ENCODE measurements at places on chromosomes 5 and 9.

GRCh38 chr5:161547738-161548486 lies 1.4 kb upstream of the GABRB2 start:
- no peak overlapping the region for H3K4me3 ChIP-seq
- no peaks in the 10 kb centered on the region for H3K27me3 ChIP-seq
- DNase-seq = no peak
- H3K36me3 ChIP-seq = no peaks in the 10 kb centered on the region
- H3K4me1 ChIP-seq = no peaks in the 10 kb centered on the region

DNA sequence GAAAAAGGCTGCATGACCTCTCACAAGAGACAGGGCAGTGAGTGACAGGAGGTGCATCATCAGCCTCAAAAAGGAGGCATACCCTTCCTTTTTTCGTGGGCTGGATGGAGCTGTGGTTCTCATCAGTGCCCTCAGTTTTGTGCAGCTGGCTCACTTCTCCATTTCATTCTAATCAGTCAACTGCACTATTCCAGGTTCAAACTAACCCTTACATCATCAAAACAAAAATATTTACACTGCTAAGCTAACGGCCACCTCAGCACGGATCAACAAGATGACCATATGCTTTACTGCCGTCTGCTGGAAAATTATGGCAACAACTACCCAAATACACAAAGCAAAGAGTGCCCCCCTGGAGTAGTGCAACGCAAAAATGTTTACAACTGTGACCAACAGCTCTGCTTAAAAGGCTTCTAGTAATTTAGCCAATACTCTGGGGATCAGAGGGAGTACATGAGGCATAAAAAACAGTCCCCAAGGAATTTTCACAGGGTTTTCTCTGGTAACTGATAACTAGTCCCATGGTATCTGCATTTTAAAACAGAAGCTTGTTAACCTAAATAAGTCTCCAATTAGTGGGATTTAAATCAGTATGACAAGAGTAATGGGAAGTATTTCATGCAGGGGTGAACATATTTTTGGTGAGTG lies 10.8 kb downstream of the KCNV2 start:
- no peaks in the 10 kb centered on the region for H3K4me1 ChIP-seq
- no peak overlapping the region for H3K27ac ChIP-seq
- H3K36me3 ChIP-seq = no peaks in the 10 kb centered on the region
- H3K4me3 ChIP-seq = no peak overlapping the region
- no peaks in the 10 kb centered on the region for H3K27me3 ChIP-seq
- DNase-seq = no peak

- H3K27ac ChIP-seq = no peak within 1 kb of the TSS
- H3K36me3 ChIP-seq = no peaks in the 10 kb centered on the region
- DNase-seq = peak; percentile 4
- no peaks in the 10 kb centered on the region for H3K4me1 ChIP-seq
These were observed at the start of gene MEGF10 for GRCh38 chr5:127290019-127290945. Gene MEGF10 (plus strand): TSS chr5:127290796. CDS start chr5:127331309, 40,513 bp downstream.

DNA sequence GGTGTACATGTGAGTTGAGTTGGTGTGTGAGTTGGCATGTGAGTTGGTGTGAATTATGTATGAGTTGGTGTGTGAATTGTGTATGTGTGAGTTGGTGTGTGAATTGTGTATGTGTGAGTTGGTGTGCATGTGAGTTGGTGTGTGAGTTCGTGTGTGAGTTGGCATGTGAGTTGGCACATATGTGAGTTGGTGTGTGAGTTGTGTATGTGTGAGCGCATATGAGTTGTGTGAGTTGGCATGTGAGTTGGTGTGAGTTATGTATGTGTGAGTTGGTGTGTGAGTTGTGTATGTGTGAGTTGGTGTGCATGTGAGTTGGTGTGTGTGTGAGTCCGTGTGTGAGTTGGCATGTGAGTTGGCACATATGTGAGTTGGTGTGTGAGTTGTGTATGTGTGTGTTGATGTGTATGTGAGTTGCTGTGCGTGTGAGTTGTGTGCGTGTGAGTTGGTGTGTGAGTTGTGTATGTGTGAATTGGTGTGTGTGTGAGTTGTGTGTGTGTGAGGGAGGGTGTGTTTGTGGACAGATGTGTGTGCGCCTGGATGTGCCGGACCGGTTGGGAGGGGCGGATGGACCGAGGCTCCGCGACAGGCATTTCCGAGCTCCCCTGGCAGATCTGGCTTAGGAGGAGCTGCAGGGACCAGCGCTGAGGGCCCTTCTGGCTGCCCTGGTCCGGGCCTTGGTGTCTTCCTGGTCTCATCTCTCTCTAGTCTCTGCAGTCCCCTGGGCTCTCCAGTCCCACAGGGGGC lies 162.5 kb upstream of the IER5L start:
- peaks cover 36% of the 10 kb centered on the region for H3K4me1 ChIP-seq
- H3K27ac ChIP-seq = no peak overlapping the region
- no peak overlapping the region for H3K4me3 ChIP-seq
- DNase-seq = no peak

GRCh38 chr5:74231697-74232096 lies 408.8 kb downstream of the ENC1 start:
- no peaks in the 10 kb centered on the region for H3K27me3 ChIP-seq
- no peak overlapping the region for H3K27ac ChIP-seq
- no peaks in the 10 kb centered on the region for H3K36me3 ChIP-seq

GRCh38 chr9:81686614-81687520 lies 2.5 kb downstream of the TLE1 start:
- H3K27me3 ChIP-seq = no peaks in the 10 kb centered on the region
- peaks cover 37% of the 10 kb centered on the region for H3K36me3 ChIP-seq
- peaks cover 44% of the 10 kb centered on the region for H3K4me1 ChIP-seq

DNA sequence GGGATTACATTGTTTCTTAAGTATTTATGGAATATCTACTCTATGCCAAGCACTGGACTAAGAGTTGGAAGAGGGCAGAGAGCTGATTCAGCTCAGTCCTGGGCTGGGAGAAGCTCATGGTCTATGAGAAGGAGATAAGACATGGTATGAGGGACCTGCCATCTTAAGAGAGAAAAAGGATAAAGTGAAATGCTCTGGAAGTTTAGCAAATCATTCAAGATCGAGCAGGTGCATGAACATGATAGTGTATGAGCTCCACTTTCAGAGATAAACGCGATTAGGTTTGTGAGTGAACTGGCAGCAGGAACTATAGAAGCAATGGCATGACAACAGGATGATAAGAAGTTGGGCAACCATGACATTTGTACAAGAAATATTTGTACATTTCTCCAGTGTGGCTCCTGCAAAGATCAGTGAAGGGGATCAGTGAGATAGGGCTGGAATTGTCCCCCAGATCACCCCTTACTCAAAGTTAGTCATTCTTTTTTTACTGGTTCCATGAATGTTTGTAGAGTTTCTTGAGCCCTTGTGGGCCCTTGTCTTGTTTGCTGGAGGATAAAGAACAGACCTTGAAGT lies 26.6 kb upstream of the CCDC180 start:
- no peak for DNase-seq
- no peak overlapping the region for H3K27ac ChIP-seq
- no peaks in the 10 kb centered on the region for H3K36me3 ChIP-seq
- no peaks in the 10 kb centered on the region for H3K27me3 ChIP-seq

DNA sequence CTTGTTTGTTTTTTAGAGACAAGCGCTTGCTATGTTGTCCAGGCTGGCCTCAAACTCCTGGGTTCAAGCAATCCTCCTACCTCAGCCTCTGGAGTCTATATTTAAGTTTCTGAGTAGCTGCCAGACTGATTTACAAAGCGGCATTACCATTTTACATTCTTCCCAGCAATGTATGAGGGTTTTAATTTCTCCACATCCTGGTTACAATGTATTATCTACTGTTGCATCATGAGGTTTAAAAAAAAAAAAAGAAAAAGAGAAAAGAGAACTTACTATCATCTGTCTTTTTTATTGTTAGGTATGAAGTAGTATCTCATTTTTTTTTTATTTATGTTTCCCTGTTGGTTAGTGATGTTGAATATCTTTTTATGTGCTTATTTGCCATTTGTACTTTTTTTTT lies 18.9 kb upstream of the CLINT1 start:
- no peaks in the 10 kb centered on the region for H3K36me3 ChIP-seq
- no peak for DNase-seq
- H3K27me3 ChIP-seq = no peaks in the 10 kb centered on the region
- no peaks in the 10 kb centered on the region for H3K4me1 ChIP-seq
- H3K4me3 ChIP-seq = no peak overlapping the region

- no peak overlapping the region for H3K27ac ChIP-seq
- DNase-seq = no peak
- H3K27me3 ChIP-seq = no peaks in the 10 kb centered on the region
- H3K36me3 ChIP-seq = no peaks in the 10 kb centered on the region
- H3K4me1 ChIP-seq = no peaks in the 10 kb centered on the region
These were observed 159.7 kb upstream of the RAPGEF1 start for GRCh38 chr9:131899296-131900228.

DNA sequence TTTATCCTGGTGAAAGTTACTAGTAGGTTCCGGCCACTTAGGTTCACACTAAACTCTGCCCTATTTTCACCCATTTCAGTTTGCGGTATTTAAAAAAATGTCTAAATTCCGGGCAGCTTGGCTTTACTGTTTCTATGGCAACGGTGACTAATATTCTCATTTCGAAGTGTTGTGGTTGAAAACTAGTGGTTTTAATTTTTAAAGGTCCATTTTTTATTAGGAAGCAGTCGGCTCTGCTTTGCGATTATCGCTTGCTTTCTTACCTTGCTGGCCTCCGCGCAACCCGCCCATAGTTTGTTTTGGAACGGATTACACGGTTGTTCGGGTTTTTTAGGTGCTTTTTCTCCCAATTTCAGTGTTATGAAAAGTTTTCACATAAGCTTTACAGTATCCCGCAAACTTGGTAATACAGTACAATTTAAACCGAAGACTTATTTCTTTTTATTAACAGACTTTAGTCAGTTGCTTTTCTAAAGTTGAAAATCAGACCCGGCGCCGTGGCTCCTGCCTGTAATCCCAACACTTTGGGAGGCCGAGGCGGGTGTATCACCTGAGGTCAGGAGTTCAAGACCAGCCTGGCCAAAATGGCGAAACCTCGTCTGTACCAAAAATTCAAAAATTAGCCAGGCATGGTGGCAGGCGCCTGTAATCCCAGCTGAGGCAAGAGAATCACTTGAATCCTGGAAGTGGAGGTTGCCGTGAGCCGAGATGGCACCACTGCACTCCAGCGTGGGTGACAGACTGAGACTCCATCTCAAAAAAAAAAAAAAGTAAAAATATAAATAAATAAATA lies 1.6 kb downstream of the KDM4C start:
- DNase-seq = peak; percentile 65
- no peaks in the 10 kb centered on the region for H3K36me3 ChIP-seq
- H3K27me3 ChIP-seq = no peaks in the 10 kb centered on the region
- H3K4me1 ChIP-seq = peaks cover 12% of the 10 kb centered on the region

DNA sequence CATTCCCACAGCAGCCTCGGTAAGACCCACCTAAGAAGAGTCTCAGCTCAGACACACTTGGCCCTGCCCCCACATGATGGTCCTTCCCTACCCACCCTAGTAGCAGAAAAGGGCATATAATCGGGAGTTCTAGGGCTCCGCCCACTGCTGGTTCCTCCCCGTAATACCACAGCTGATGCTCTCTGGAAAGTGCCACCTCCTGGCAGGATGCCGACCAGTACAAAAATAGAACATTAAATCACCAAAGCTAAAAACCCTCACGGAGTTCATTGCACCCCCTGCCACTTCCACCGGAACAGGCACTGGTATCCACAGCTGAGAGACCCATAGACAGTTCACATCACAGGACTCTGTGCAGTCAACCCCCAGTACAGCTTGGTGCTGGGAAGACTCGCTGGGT lies 271.3 kb downstream of the KIAA0825 start:
- no peaks in the 10 kb centered on the region for H3K4me1 ChIP-seq
- no peak overlapping the region for H3K27ac ChIP-seq
- no peaks in the 10 kb centered on the region for H3K27me3 ChIP-seq
- no peak overlapping the region for H3K4me3 ChIP-seq
- no peaks in the 10 kb centered on the region for H3K36me3 ChIP-seq

DNA sequence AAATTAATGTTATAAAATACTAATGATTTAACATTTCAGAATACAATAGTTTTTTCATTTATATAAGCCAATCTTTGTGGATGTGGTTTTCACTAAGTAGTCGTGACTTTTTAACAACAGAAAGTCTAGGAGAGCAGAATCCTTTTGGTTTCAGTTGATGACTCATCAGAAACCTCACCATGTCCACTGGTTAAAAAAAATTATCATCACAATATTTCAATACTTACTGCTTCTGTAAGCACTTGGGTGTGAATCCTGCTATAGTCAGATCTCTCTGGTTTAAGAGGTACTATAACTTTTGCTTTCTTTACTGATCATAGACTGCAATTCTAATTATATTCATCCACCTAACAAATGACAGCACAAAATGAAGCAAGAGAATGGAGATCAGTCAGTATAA lies 77.2 kb downstream of the MRPS30 start:
- peak overlapping the region; percentile 57 for H3K27ac ChIP-seq
- peaks cover 8% of the 10 kb centered on the region for H3K4me1 ChIP-seq
- DNase-seq = no peak

DNA sequence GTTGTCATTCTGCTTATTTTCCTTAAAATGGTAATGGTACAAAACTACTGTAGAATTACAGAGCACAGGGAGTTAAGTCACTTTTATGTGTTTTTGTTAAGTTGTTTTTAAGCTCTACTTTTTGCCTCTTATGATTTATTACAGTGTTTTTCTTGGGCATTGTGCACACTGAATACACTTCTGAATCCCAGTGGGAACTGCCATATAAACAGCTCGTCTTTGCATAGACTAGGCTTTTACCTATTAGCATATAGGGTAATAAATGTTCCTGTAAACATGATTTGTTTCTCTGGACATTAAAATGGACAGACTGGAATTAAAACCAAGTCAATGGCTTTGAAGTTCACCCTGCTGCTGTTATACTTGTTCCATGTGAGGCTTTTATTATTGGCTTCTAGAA lies 12.2 kb downstream of the KLF9 start:
- no peaks in the 10 kb centered on the region for H3K36me3 ChIP-seq
- H3K27ac ChIP-seq = no peak overlapping the region
- DNase-seq = no peak
- H3K4me1 ChIP-seq = no peaks in the 10 kb centered on the region
- H3K4me3 ChIP-seq = no peak overlapping the region

GRCh38 chr5:149503006-149503405 lies 48.2 kb downstream of the CSNK1A1 start:
- no peak for DNase-seq
- no peak overlapping the region for H3K4me3 ChIP-seq
- H3K4me1 ChIP-seq = no peaks in the 10 kb centered on the region
- H3K27ac ChIP-seq = no peak overlapping the region

DNA sequence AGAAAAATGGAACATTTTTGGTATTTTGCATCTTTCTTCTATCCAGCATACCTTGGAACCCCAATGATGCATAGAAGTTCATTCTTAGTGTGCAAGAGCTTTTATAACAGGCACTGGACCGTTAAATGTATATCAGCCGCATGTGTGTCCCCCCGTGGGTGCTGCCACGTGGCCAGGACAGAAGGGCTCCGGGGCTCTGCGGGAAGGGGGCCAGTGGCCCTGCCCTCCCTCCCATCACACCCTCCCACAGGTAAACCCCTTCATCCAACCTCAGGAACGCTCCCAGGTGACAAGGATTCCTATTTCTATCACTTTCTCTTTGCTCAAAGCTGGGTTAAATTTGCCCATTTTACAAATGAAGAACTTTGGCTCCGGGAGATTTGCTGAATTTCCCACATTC lies 393.4 kb upstream of the IRX4 start:
- DNase-seq = no peak
- H3K36me3 ChIP-seq = no peaks in the 10 kb centered on the region
- H3K27ac ChIP-seq = no peak overlapping the region
- H3K4me1 ChIP-seq = no peaks in the 10 kb centered on the region
- H3K27me3 ChIP-seq = peaks cover 85% of the 10 kb centered on the region

Data from PC-9 (cell line).